Stimulated activated CD4-positive, alpha-beta T cell treated with anti-CD3 and anti-CD28 coated beads, Interleukin-12 subunit alpha, Interleukin-12 subunit beta, amount 100 ng/mL, for 24 hours (primary cell): ENCODE measurements at places on chromosomes 7 and 10.

- DNase-seq: no peak
These were observed 103.5 kb upstream of the CELF2 start for GRCh38 chr10:10914144-10914543.

GRCh38 chr10:42997849-42998165, 79.1 kb upstream of the RET start:
- DNase-seq: no peak

DNA sequence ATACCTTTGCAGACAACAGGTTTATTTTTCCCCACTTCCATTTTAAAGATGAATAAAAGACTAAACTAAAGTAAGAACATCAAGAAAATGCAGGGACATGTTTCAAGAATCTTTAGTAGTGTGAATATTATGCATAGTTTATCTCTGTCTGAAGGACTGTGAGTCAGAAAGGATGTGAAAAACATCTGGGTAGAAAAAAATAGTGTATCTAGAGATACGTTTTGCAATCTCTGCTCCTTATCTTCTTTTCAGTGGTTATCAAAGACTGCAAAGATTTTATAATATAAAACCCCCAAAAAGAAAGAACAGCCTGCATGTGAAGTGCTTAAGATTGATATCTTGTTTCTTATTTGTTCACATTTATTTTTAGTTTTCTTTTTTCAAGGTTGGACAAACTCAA, 101.9 kb upstream of the ARHGAP21 start:
- no peak for DNase-seq

GRCh38 chr7:7399707-7400106, 136.0 kb downstream of the COL28A1 start:
- no peak for DNase-seq

DNA sequence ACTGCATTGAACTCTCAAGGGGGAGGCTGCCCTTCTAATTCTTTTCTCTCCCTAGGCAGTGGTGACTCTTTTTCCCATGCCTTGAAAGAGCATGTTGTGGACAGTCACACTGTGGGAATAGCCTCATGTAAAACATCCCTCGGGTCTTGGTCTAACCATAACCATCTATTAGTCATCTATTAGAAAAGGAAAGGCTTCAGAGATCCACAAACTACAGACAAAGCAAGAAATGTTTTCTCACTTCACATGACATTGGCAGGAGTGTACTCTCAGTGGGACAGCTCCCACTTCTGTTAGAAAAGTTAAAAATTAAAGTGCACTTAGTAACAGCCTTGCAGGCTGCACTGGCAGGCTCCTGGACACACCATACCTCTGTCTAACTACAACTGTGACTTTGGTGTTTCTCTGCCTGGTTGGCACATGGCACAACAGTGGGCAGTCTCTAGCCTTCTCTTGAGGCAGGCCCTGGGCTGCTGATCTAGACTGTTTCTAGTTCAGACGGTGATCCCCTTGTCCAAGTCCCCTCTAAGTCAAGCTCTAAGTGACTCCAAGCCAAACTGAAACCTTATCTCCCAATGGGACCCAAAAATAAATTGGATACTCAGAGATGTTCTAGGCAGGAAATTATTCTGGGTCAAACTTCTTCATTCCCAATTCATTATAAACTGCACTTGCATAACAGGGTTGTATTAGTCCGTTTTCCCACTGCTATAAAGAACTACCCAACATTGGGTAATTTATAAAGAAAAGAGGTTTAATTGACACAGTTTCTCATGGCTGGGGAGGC, 57.9 kb upstream of the ITGB1 start:
- no peak for DNase-seq
